Muscle of leg (tissue), 16 donors: ENCODE measurements at places on chromosomes 3 and 15. TPM values are rescaled to one million over a fixed set of nuclear protein-coding genes. Genes with fewer than 3 reads are reported as not detected.

Gene RNU5B-1
- 283 TPM for total RNA-seq

- H3K36me3 ChIP-seq, result peaks cover 25% of the 10 kb centered on the region
- H3K4me3 ChIP-seq, result no peak overlapping the region
- H3K27ac ChIP-seq, result no peak overlapping the region
- DNase-seq, result no peak
- H3K4me1 ChIP-seq, result no peaks in the 10 kb centered on the region
- no peaks in the 10 kb centered on the region for H3K27me3 ChIP-seq
Measured at GRCh38 chr3:42130329-42131070, 39.3 kb downstream of the TRAK1 start.

DNA sequence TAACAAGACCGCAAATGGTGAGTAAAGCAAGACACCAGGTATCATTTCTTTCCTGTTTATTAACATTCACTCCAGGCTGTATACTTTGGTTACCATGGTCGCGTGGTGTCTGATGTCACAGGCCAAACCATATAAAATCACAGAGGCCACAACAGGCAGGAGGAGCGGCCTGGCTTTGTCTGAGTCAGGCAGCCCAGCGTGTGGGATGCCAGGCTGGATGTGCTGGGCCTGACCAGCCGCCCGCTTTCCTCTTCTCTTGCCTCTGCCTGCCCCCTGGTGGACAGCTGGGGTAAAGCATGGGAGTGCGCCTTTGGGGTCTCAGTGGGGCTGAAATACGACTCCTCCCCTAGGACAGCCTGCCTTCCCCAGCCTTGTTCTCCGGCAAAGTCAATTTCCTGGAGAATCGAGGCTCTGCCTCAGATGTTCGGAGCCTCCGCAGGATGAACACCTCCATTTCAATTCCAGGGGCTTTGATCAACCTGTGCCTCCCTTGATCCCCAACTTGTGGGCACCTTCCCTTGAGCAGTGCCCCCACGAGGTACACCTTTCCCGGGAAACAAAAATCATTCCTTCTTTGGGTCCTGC is 78.2 kb downstream of the CCNL1 start:
- H3K4me3 ChIP-seq, result no peak overlapping the region
- H3K27me3 ChIP-seq, result no peaks in the 10 kb centered on the region
- H3K4me1 ChIP-seq, result peaks cover 29% of the 10 kb centered on the region

DNA sequence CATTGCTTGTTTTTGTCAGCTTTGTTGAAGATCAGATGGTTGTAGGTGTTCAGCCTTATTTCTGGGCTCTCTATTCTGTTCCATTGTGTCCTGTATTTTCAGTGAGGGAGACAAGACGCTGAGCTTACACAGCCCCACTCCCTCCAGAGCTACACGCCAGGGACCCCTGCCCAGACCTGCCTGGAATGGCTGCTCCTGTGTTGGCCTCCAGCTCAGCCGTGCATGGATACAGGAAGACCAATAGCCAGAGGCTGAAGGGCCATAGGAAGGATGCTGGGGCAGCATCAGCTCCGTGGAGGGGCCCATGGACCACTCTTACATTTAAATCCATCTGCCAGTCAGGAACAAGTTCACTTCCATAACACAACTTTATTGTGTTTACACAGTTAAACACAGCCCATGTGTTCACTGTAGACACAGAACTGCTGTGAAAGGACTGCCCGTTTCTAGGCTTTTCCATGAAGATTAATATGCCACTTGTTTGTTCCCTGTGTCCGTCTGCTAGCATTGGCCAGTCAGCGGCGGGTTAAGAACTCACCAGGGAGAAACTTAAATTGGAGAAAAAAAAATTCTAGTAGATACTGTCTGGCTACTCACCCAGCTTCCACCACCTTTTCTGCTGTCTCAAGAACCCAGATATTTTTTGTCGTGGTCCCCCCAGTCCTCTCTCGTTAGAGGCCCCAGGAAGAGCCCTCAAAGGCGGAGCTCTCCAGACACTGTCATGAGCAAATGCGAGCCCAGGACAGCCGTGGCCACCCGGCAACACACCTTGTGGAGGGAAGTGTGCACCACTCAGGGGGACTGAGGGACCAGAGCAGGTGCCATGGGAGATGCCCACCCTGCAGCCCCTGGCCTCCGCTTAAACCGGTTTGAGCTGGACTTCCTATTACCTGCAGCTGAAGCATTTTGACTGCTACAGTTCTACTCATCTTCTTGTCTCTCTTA is 142.3 kb upstream of the MEF2A start:
- no peak overlapping the region for H3K4me3 ChIP-seq
- H3K36me3 ChIP-seq, result no peaks in the 10 kb centered on the region
- H3K27ac ChIP-seq, result no peak overlapping the region
- peaks cover 24% of the 10 kb centered on the region for H3K4me1 ChIP-seq
- peaks cover 2% of the 10 kb centered on the region for H3K27me3 ChIP-seq

GRCh38 chr15:57355259-57355658 is 21.0 kb upstream of the CGNL1 start:
- no peak for DNase-seq
- peaks cover 10% of the 10 kb centered on the region for H3K27me3 ChIP-seq
- H3K36me3 ChIP-seq, result no peaks in the 10 kb centered on the region
- peaks cover 20% of the 10 kb centered on the region for H3K4me1 ChIP-seq
- H3K27ac ChIP-seq, result no peak overlapping the region
- no peak overlapping the region for H3K4me3 ChIP-seq

GRCh38 chr15:49962044-49962602 is 156.9 kb downstream of the ATP8B4 start:
- DNase-seq, result peak; percentile 3
- H3K36me3 ChIP-seq, result no peaks in the 10 kb centered on the region
- no peaks in the 10 kb centered on the region for H3K4me1 ChIP-seq
- no peak overlapping the region for H3K27ac ChIP-seq
- no peak overlapping the region for H3K4me3 ChIP-seq

DNA sequence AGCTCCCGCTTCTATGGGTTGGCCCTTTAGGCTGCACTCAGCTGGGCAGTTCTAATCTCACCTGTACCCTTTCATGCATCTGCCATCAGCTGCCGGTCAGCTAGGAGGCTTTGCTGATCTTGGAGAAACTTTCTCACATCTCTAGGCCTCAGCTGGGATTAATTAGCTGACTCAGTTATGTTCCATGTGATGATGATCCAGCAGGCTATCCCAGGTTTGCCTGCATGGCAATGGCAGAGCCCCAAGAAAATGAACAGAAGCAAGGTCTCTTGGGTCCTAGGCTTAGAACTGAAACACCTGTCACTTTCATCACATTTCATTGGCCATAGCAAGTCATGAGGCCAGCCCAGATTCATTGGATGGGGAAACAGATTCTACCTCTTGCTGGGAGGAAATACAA is 304.6 kb upstream of the TBC1D5 start:
- no peak overlapping the region for H3K4me3 ChIP-seq
- no peak for DNase-seq
- H3K27me3 ChIP-seq, result no peaks in the 10 kb centered on the region
- no peaks in the 10 kb centered on the region for H3K36me3 ChIP-seq
- no peaks in the 10 kb centered on the region for H3K4me1 ChIP-seq

- no peaks in the 10 kb centered on the region for H3K36me3 ChIP-seq
- DNase-seq, result peak; percentile 10
- no peaks in the 10 kb centered on the region for H3K4me1 ChIP-seq
- no peaks in the 10 kb centered on the region for H3K27me3 ChIP-seq
Measured at GRCh38 chr15:90780916-90781315, 63.8 kb downstream of the BLM start.

Gene EEFSEC
- total RNA-seq, result 5.5 TPM

Gene SUCNR1
- 0.04 TPM for total RNA-seq

DNA sequence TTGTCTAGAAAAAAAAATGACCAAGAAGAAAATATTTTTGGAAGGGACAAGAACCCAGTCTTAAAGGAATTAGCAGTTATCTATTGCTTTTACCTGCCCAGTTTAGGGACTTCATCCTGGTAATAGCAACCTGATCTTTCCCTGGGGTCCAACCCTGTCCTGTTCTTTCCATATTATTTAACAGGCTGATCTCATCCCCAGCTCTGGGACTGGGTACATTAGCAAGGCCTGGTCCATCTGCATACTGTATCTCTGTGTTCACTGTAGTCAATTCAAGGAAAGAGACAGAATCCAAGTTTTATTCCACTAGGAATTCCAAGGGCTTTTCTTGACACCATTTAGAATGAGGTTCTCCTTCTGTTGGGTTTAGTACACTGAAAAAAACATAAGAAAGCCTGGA is 191.7 kb upstream of the GADL1 start:
- H3K4me1 ChIP-seq, result no peaks in the 10 kb centered on the region
- no peaks in the 10 kb centered on the region for H3K27me3 ChIP-seq
- DNase-seq, result peak; percentile 42
- H3K4me3 ChIP-seq, result no peak overlapping the region

Gene BDH1
- total RNA-seq, result 3.2 TPM

DNA sequence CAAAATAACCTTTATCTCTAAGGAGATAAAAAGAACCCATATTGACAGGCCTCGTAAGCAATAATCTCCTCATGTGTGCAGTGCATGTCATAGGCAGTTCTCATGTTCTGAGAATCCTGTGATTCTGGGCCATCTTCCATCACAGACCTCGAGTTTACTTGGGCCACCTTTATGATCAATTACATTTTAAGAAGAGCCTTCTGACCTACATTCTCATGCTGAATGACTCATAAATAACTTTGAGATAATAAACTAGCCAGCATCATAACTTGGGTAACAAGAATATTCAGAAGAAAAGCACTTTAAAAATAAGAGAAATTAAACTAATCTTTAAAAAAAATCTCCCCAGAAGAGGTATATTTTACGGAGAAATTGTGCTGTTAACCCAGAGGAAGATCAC is 310.7 kb upstream of the ZNF717 start:
- DNase-seq, result no peak
- H3K4me1 ChIP-seq, result no peaks in the 10 kb centered on the region
- no peak overlapping the region for H3K27ac ChIP-seq
- no peaks in the 10 kb centered on the region for H3K27me3 ChIP-seq
- no peaks in the 10 kb centered on the region for H3K36me3 ChIP-seq

- H3K27ac ChIP-seq, result no peak overlapping the region
- no peaks in the 10 kb centered on the region for H3K4me1 ChIP-seq
- no peak for DNase-seq
- no peaks in the 10 kb centered on the region for H3K36me3 ChIP-seq
- no peaks in the 10 kb centered on the region for H3K27me3 ChIP-seq
Measured at GRCh38 chr3:151483961-151484520, 23.2 kb upstream of the IGSF10 start.

DNA sequence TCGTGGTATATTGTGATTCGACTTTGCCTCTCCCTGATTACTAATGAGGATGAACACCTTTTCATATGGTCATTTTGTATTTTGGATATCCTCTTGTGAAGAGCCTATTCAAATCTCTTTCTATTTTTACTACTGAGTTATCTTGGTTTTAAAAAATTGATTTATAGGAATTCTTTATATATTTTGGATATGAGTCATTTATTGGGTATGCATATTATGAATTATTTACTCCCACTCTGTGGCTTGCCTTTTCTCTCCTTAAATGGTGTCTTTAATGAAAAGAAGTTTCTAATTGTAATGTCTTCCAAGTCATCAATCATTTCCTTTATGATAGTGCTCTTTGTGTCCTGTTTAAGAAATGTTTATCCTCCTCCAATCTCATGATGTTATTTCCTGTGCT is 191.5 kb upstream of the DPH6 start:
- no peak for DNase-seq
- no peaks in the 10 kb centered on the region for H3K36me3 ChIP-seq
- H3K4me1 ChIP-seq, result no peaks in the 10 kb centered on the region
- no peak overlapping the region for H3K4me3 ChIP-seq

DNA sequence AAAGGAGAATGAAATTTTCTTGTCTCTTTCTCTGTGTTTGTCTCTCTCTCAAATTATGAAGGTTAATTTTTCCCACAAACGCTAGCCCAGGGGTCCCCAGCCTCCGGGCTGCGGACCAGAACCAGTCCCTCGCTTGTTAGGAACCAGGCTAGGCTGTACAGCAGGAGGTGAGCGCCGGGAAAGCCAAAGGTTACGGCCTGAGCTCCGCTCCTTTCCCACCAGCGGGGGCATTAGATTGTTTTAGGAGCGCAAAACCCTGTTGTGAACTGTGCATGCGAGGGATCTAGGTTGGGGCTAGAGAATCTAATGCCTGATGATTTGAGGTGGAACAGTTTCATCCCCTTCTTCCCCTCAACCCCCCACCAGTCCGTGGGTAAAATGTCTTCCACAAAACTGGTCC is 74.7 kb upstream of the ZNF385D start:
- H3K27ac ChIP-seq, result no peak overlapping the region
- H3K27me3 ChIP-seq, result no peaks in the 10 kb centered on the region
- H3K36me3 ChIP-seq, result no peaks in the 10 kb centered on the region

DNA sequence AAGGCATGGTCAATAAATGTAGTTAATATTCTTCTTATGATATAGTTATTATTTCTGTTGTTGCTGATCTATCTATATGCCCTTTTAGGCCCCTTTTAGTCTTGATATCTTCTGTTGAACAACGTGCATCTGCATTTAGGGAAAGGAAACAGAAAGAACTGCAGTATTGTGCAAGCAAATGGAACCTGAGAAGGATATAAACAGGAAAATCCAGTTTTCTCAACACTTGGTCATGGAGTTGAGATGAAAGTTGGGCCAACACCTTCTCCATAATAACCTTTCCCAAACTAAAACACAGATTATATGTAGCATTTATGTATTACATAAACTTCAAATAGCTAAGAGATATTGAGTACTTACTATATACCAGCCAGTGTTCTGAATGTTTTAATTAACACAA is 179.7 kb downstream of the ADAMTS9 start:
- no peaks in the 10 kb centered on the region for H3K27me3 ChIP-seq
- no peaks in the 10 kb centered on the region for H3K4me1 ChIP-seq
- no peak overlapping the region for H3K27ac ChIP-seq
- H3K4me3 ChIP-seq, result no peak overlapping the region
- DNase-seq, result no peak

DNA sequence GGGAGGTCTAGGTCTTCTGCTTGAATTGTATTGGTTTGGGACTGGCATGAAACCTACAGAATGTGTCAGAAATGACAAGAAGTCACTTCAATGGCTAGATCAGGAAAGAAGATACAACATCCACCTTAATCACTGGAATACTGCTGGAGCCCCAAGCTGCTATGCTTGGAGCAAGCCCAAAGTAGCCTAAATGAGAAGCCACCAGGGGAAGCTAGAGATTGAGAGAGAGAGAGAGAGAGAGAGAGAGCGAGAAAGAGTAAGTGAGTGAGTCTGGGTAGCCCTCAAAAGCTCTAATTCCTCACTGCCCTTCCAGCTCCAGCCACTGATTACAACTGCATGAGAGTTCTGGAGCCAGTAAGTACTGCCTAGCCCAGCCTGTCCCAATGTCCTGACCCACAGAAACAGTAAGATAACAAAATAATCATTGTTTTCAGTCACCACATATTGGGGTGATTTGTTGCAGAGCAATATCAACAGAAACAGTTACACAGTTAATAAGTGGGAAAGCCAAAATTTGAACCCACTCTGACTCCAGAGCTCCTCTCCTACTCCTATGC is 529.2 kb upstream of the GOLIM4 start:
- H3K27me3 ChIP-seq, result no peaks in the 10 kb centered on the region
- no peak overlapping the region for H3K27ac ChIP-seq
- DNase-seq, result no peak
- H3K4me3 ChIP-seq, result no peak overlapping the region
- no peaks in the 10 kb centered on the region for H3K4me1 ChIP-seq
